SHP77 (cell line): ENCODE measurements at places on chromosomes 6 and 20.

DNA sequence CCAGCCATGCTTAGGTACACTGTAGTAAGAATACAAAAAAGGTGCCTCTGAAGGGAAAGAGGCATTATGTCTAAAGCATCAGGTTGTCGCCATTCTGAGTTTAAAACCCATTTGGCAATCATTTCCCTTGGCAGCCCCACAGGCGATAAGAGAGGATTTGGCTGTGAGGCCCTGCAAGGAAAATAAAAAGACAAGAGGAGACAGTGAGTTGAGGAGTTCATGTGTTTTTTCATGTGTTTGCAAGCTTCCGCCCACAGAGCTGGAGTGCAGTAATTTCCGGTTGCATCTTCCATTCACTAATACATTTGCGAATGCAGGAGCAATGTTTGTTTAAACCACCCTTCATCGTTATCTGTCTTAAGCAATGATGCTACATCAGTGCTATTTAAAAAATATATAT is 138.5 kb upstream of the SOX4 start:
- no peak for DNase-seq

- no peak for DNase-seq
Observed at GRCh38 chr6:31186052-31186734, 15.7 kb upstream of the POU5F1 start.

GRCh38 chr6:99119109-99120031 is 171.6 kb upstream of the FBXL4 start:
- DNase-seq, result peak; percentile 25

DNA sequence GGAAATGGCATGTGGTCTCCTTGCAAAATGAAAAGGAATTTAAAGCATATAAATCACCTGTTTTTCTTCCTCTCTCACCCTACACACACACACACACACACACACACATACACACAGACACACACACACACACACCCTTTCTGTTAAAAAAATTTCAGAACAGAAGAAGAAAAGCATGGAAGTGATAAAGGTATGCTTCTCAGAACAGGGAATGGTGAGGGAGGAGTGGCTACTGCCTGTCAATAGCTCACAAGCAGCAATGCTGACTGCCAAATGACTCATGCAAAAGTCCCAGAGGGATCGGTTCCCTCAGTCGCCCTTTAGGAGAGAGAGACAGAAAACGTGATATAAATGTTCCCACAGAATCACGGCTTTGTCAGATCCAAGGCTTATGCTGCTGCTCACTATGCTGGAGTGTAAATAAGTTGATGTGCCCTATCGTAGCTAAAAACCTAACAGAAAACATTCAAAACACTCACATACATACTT is 102.6 kb downstream of the IBTK start:
- peak; percentile 6 for DNase-seq

- DNase-seq, result peak; percentile 35
Observed at GRCh38 chr6:13908955-13909381, 15.8 kb upstream of the RNF182 start.

DNA sequence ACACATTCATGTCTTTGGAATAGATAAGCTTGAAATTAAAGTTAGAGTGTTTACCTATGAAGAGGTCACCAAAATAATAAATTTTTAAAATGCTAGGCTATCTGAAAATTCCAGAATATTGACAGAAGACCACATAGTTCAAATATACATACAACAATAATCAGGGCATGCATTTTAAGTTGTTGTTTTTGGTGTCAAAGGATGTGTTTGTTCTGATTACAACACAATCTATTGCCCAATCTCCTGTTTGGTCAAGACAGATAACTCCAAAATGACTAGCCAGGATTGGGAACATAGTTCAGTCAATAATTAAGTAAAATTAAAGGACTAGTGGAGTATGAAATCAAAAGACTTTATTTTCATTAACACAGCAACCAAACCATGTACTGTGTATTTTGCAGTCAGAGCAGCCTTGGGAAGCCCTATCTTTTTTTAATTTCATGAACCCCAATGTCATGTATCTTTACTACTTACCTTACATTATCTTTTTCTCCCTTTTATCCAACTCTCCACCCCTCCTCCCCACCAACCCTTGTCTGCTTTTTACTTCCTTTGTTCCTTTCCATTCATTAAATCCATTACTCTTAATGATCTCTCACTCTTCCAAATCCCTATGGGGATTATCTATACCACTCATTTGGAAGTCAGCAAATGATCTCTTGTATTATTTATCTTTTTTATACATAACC is 111.2 kb downstream of the CDK19 start:
- no peak for DNase-seq

DNA sequence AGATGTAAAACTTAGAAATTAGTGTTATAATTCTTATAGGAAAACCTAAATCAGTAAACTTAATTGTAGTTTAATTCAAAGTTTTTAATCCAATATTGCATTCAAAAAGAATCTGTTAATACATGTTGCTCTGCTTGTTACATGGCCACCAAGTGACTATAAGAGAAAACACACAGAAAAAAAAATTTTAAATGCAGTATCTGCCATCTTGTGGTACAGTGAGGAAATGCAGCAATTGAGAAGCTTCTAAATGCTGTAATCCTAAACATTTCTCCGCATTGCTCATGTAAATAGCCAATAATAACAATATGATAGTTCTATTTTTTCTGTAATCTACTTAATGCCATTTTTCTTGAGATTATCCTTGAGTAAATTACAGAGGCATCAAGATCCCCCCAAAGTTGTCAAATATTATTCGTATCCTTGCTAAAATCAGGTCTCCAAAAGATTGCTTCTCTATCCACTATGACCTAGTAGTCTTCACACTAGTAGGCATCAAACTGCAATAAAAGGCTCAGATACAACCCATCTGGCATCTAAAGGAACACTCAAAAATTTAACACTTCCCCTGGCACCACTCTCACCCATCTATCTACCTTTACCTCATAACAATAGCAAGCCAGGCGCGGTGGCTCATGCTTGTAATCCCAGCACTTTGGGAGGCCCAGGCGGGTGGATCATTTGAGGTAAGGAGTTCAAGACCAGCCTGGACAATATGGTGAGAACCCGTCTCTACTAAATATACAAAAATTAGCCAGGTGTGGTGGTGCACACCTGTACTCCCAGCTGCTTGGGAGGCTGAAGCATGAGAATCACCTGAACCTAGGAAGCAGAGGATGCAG is 34.6 kb downstream of the HDAC2 start:
- DNase-seq, result peak; percentile 10

GRCh38 chr6:125794342-125795137 is 3.8 kb downstream of the NCOA7 start:
- no peak for DNase-seq

DNA sequence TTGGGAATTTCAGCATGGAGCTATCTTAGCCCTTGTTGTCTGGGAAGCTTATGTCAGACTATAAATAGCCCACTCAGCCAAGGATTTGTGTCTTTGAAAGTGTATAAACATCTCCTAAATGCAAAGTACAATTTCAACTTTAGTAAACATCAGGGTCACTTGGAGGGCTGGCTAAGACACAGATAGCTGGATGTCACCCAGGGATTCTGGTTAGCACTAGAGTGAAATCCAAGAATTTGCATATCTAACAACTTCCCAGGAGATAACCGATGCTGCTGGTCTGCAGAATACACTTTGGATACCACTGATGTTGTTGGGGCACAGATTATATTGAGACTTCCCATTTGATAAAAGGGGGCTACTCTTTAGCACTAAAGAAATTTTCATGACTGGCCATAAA is 130.9 kb downstream of the PAX1 start:
- DNase-seq, result no peak

DNA sequence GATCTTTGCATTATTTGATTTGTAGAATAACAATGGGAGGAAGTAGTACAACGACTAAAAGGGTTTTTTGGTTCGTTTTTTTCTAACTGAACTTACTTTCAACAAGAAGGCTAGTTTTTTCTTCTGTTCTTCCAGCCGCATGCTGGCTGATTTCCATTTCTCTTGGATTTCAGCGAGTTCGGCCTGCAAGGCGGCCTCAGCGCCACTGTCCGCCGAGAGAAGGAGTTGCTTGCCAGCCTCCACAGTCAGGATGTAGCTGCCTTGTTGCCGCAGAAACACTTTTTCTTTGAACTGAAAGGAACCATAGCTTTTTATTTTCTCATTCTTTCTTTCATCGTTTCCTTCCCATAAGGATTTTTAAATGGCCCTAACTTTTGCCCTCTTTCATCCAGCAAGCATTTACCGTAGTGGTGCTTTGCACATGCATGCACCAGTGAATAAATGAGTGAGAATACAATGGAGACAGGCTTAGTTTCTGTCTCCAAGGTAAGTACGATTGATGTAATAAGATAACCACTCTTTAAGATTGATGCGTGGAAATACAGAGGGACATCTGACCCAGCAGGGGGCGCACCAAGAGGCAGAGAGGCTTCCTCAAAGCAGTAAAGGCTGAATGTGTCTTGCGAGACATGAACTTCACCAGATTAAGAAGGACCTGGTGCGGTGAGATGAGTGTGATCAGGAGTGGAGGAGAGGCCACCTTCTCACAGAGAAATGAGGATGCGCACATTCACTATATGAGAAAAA is 398.8 kb downstream of the ESR1 start:
- DNase-seq, result no peak

DNA sequence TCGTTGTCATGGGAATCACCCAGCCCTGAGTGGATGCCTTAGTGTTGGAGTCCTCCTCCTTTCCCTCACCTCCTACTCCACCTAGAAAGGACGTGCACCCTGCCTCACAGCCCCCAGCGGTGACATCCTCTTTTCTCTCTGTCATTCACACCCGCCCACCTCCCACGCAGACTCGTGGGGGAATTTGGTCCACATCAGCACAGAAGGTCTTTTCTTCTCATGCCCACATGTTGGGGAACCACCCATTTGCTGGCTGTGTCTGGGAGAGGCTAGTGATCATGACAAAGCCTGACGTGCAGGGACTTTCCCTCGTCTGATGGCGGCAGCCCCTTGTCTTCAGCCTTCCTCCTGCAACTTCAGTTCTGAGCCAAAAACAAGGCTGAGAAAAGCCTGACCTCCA is 96.0 kb upstream of the CNKSR3 start:
- no peak for DNase-seq

DNA sequence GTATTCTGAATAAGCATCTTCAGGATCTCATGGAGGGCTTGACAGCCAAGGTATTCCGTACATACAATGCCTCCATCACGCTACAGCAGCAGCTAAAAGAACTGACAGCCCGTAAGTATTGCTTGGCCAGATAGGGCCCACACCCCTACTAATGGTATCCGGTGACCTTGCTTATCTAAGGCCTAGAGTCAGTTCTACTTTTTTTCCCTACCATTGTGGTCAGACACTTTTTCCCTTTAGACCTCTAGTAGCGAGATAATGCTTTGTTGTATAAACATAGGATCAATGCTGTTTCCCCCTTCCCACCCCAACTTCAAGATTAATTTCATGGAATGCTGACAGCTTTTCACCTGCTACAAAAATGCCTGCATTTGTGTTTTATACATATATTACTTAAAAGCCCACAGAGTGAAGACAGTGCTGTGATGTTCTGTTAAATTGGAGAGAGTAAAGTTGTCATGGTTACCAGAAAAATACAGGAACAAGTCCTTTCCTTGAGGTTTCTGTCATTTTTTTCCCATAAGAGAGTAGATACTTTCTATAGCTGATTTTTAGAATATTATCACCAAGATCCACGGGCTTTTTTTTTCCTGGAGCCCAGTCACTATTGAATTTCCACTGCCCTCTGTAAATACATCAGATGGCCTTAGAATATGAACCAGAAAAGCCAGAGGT is 20.9 kb upstream of the PLCG1 start:
- no peak for DNase-seq

DNA sequence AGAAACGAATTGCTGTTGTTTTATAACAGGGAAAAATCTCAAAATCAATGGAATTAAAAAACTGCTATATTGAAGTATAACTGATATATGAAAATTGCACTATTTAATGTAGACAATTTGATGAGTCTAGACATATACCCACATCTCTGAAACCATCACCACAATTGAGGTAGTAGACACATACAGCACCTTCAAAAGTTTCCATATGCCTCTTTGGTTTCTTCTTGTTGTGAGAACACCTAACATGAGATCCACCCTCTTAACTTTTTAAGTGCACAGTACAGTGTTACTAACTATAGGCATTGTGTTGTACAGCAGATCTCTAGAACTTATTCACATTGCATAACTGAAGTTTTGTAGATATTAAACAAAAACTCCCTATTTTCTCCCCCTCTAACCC is 14.0 kb upstream of the SLC17A5 start:
- no peak for DNase-seq

DNA sequence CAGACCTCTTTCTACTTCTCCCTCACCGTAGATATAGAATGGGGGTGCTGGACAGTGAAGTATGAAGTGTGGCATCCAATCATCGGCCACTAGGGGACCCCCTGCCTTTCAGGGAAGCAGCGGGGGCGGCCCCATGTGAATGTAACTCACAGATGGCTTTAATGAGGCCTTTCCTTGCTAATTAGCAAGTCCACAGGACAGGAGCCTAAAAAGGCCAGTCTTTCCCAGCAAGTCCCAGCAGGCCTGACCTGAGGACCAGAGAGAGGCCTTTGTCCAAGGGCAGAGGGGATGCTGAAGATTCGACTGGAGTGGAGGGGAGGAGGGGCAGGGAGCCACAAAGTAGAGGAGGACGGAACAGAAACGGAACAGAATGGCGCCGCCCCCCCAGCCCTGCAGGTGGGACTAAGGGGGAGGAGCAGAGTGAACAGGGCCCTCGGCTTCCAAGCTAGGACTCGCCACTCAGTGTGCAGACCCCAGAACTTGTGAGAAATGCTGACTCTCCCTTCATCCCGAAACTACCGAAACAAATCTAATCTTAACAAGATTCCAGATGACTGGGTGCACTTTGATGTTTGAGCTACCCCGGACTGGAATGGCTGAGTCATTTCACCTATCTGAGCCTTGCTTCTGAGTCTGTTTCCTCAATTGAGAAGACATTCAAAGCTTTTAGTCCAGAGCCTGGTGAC is 5.8 kb downstream of the C6orf132 start:
- no peak for DNase-seq

DNA sequence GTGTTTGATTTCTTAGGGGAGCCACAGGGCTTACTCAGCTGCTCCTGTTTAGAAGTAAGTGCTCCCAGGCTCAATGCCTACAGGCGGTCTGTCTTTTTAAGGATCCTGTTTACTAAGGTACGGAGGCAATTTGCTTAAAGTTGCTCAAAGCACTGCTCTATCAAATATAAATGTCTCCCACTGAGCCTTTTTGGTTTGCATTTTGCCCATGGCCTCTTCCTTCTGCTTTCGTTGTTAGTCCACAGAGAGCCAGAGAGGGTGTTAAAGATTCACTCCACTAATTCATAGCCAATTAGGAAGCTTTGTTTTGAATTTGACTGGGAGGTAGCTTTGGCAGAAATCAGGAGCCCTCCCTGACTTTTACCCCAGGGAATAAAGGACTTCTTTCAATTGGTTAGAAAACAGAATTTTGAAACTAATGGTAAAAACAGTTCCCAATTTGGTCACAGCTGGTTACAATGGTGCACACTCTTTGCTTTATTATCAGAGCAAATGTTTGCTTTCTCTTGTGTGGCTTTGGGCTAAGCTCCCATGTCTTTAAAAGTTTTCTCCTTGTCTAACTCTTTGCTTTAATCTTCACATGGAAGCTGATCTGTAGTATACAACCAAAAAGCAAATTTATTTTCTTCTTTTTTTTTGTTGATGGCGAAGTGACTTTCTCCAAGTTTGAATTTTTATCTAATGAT is 126.2 kb downstream of the IMPG1 start:
- DNase-seq, result no peak

GRCh38 chr6:127031511-127031910 is 87.0 kb upstream of the RSPO3 start:
- no peak for DNase-seq
